Testis (tissue), 5 donors: ENCODE measurements at places on chromosomes 11 and 22. TPM values are rescaled to one million over a fixed set of nuclear protein-coding genes. Genes with fewer than 3 reads are reported as not detected.

Gene GRM5
- polyA plus RNA-seq: 2.8 TPM

Gene TTC28
- 29.4 TPM for polyA plus RNA-seq

Gene OR2D2
- not detected for polyA plus RNA-seq

Gene TSPAN32
- polyA plus RNA-seq: 1.5 TPM

Gene C11orf87
- 0.07 TPM for polyA plus RNA-seq

Gene SWAP70
- 10.2 TPM for polyA plus RNA-seq

Gene CNGA4
- 14.4 TPM for polyA plus RNA-seq

Gene OR10A2
- polyA plus RNA-seq: not detected

Gene BIRC3
- polyA plus RNA-seq: 6.2 TPM

Gene TTC36
- polyA plus RNA-seq: not detected
